C1 segment of cervical spinal cord (tissue), 14 donors: ENCODE measurements at places on chromosomes 7 and 10.

GRCh38 chr10:61974601-61975390 is 73.3 kb downstream of the ARID5B start:
- no peak for DNase-seq

- DNase-seq: no peak
These were observed 5.6 kb upstream of the AIFM2 start for GRCh38 chr10:70137927-70138883.

DNA sequence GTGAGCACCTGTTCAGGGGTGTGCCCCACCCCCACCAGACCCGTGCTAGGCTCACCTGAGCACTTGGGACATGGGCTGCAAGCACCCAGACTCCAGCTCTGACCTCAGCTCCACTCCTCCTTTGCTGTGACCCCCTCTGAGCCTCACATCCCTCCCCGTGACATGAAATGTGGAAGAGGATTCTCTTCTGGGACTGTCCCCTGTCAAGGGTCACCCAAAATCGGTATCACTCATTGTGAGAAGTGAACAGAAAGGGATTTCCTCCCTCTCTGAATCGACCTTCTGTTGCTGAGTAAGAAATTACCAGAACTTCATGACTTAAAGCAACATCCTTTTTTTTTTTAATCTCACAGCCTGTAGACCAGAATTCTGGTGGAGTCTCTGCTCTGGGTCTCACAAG is 6.2 kb upstream of the CHST15 start:
- DNase-seq: no peak

DNA sequence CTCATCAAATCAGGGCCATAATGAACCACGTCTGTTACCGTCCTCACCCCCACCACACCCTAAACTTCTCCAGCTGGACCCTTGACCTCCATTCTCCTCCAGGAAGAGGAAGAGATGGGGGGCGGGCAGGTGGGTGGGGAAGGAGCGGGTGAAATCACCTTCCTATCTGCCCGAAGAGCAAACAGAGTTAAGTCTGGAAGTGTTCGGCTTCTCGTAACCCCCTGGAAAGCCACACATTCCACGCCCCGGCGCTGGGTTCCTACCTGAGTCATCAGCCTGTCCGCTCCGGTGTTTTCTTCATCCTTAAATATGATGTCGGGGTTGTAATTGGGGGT is 736 bp downstream of the SHH start:
- no peak for DNase-seq

DNA sequence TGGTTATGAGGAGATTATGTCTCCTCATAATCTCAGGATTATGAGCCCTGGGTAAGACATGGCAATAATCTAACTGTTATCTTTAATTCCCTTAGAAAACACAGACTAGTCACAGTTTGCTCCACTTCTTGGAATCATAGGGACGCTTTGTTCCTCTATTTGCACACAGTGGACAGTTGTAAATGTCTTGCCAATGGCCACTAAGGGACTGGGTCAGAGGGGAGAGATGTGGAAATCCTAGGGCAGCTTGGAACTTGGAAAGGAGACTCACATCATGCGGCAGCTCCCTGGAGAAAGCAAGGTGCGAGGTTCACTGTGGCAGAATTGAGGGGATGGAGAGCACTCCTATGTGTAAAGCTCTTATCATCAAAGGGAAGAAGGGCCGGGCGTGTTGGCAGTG is 266.1 kb downstream of the PRPF18 start:
- no peak for DNase-seq

DNA sequence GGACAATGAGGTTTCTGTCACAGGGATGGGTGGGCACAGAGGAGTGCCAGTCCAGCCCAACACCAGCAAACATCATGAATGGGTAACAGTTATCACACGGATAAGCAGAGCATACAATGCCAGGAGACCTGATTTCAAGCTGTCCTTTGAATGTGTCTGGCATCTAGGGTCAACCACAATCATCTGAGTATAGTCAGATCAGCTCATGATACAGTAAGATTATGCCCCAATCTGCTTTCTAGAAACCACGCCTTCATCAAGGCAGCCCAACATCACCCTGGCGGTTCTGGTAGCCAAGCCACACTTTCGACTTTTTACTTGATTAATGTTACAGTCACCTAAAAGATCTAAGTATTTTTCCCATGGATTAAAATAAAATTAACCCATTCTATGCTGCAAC is 10.5 kb downstream of the FAM171A1 start:
- no peak for DNase-seq

DNA sequence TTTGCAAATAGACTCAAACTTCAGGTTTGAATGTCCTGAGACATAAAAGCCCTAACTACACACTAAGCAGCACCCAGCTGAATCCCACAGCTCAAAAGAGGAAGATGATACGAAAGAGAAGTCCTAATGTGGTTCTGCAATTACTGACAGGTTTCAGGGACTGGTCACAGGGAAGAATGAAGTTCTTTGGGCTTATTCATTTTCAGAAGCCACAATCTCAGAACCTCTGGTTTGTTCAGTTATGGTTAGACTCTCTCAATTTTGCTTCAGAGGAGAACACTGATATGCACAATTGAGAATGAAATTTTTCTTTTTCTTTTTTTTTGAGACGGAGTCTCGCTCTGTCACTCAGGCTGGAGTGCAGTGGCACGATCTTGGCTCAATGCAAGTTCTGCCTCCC is 94.6 kb upstream of the FAM180A start:
- DNase-seq: no peak

GRCh38 chr10:17147884-17148489 is 18.4 kb upstream of the CUBN start:
- no peak for DNase-seq

DNA sequence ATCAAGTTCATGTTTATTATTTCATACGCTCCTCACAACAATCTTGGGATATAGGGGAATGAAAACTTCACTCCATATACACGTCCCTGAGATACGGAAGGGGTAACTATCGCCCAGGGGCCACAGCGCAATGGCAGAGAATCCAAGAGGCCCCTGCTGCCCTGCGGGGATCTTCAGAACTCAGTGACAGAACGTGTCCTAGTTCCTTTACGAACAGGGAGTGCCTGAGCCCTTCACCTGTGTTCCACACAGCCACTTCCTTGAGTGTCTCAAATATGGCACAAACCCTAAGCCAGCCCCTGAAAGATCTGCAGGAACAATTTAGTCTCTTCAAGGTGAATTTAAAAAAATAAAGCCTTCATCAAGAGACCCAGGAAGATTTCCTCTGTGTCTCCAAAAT is 25.9 kb downstream of the LYZL1 start:
- no peak for DNase-seq
